ENCODE measurements at places on chromosomes 4 and X.

- no peak for DNase-seq
Observed at GRCh38 chrX:118652717-118653116, 74.7 kb upstream of the IL13RA1 start.

GRCh38 chr4:20617678-20618396 lies 82.4 kb upstream of the PACRGL start:
- DNase-seq: peak; percentile 24

GRCh38 chrX:15269618-15270521 lies at the start of gene ASB9:
ASB9 (minus strand) TSS chrX:15270083; CDS start chrX:15269874, 209 bp downstream.
- DNase-seq: no peak

DNA sequence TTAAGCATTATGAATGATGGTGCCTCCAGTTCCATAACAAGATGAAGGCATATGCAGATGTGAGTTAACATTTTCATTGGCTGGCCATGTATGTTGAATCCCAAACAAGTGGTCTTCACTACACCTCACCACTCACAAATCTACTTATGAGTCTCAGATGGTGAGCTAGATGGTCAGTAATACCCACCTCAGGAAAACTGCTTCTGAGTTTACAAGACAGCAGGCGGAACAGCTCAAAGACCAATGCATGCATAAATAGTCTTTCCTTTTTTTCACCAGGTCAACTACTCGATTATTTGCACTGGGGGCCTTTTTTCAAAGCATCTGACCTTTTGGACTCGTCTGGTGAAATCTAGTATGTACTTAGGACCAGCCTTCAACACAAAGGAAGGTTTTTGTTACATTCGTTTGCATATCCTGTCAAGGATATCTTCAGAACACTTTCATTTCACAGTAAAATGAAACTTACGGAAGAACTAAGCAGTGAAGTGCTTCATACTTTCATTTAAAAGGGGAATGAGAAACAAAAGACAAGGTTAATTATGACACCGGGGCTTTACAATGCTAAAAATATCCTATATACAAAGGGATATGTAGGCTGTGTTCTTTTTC lies 23.1 kb upstream of the TLR7 start:
- no peak for DNase-seq

GRCh38 chr4:96326846-96327245 lies 487.0 kb downstream of the PDHA2 start:
- no peak for DNase-seq

DNA sequence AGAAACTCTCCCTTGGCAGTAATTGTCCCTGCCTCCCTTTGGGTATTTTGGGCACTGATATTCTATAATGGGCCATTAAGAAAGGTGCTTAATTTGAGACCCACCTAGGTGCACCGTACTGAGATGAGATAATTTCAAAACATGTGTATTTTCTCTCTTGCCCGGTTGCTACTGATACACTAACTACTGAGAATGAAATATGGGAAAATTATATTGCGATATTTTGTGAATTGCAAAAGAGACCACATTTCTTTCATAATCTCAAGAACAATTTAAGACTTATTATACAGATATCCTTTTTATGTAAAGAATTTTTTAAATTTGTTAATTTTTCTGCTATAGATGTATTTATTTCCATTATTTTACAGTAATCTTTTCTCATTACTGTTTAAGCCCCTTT lies 284.9 kb downstream of the ADGRL3 start:
- DNase-seq: no peak
